ENCODE measurements at places on chromosomes 6 and 20.

GRCh38 chr6:30747902-30748769, 3.8 kb upstream of the IER3 start:
- DNase-seq: no peak

DNA sequence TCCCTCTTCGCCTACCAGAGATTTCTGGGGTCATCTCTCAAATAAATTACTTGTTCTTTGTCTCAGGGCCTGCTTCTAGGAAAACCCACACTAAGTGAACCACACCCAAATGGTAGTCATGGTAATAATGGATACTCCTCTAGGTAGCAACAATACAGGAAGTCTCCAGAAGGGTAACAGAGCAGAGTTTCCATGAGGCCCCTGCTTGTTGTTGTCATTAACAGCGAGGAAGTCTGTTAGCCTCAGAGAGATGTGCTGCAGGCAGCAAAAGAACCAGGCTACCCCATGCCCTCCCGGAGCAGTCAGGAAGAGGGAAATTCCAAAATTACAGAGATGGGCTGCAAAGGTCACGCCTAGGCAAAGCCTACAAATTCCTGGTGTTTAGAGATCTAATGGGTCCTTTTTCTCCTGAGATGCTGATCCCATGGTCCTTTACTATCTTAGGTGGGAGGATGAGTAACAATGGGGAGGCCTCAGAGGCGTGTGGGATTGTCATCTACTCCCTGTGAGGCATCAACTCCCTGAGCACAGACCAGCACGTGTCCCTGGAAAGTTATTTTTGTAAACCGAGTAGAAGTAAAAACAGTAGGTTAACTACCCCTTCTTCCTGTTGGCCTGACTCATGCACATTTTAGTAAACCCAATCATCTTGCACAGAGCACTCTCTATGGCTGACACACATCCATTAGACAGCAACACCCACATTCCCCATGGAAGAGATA, 10.1 kb downstream of the ISM1 start:
- DNase-seq: no peak

DNA sequence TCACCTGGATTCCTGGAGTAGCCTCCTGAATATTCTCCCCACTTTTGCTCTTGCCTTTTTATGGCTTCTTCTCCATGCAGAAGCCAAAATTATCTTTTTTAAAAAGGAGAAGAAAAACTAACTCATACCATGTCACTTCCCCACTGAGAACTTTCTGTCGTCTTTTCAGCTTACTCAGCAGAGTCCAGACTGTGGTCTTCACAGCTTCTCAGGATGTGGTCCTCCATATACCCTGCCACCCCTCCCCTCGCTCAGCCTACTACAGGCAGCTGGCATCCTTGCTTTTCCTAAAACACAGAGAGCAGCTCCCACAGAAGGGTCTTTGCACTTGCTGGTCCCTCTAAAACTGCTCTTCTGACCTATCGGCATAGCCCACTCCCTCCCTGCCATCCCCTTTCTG, 89.4 kb upstream of the ISM1 start:
- no peak for DNase-seq

DNA sequence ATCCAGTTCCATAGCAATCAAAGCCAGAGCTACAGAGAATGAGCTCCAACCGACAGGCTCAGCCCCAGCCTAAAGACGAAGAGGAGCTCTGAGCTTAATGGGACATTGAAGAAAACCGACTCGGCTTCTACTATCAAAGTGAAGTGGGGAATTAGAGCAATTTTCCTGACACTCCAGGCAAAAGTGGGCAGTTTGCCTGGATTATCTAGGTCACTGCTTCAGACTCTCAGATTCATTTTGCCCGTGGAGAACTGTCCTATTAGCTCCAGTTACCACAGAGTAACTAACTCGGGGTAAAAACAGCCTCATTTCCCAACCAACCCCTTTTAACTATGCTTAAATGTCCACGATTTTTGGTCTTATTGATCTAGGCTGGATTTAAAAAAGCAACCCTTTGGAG, 592.1 kb upstream of the NRSN1 start:
- DNase-seq: no peak

GRCh38 chr6:156595476-156595875, 181.7 kb upstream of the ARID1B start:
- DNase-seq: no peak

DNA sequence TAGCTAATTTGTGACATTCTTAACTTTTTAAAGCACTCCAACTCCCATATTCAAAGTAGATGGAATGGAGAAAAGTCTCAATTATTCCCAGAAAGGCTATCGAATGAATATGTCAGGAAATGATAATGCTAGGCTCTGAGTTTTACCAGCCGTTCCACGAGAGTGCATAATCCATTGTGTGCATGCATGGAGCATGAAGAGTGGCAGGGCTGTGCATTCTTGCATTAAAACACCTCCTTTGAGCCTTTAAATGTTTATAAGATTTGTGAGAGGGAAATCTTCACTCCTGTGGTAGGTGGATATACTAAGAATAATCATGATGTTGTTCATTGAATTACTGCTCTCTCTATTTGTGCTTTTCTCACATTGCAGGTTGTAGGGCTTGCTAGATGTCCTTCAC, 178.3 kb downstream of the CARMIL1 start:
- no peak for DNase-seq

DNA sequence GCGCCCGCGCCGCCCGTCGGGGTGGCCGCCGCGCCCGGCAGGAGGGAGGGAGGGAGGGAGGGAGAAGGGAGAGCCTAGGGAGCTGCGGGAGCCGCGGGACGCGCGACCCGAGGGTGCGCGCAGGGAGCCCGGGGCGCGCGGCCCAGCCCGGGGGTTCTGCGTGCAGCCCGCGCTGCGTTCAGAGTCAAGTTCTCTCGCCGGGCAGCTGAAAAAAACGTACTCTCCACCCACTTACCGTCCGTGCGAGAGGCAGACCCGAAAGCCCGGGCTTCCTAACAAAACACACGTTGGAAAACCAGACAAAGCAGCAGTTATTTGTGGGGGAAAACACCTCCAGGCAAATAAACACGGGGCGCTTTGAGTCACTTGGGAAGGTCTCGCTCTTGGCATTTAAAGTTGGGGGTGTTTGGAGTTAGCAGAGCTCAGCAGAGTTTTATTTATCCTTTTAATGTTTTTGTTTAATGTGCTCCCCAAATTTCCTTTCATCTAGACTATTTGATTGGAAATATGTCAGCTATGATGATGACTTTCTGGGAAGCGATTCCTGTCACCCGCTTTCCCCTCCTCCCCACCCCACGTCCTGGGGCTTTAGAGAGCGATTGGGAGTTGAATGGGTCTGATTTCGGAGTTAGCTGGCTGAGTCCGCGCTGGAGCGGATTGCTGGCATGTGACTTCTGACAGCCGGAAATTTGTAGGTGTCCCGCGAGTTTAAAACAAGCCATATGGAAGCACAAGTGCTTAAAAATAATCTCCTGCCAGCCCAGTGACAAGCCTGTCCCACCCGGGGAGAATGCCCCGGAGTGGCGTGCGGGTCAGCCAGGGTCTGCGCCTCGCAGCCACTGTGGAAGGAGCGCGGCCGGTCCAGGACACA, 1.1 kb downstream of the ESR1 start:
- no peak for DNase-seq

GRCh38 chr6:15036690-15037245, 209.1 kb upstream of the JARID2 start:
- no peak for DNase-seq

DNA sequence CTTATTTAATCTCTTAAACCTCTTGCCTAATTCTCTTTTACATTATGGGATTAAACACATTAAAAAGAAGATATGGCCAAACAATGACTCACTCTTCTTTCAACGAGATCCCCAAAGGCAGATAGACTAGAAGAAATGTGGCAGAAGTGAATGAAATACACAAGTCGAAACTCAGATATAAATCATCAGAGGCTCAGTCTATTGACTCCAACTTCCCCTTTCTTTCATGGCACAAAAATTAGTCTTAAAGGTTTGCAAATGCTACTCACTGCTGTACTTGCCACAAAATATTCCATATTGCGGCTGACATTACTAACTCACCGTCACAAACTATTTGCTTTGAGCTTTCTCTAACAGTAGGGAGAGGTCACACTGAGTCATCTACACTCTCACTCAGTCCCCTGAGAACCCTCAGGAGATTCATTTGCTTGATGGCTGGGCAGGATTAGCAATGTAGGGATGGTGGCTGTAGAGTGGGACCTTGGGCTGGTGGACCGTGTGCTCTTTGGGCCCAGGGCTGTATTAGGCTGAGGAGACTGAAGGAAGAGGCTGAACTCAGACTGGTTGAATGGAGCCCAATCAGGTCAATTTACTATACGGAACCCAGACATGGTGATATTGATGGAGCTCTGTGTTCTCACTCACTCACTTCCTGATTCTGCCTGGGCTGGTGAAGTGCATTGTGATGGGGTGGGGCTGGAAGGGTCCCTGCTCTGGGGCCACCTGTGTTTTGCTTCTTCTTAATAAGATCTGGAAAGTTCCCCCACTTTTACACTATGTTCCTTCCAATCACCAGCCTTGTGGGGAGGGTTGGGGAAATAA, 42.8 kb upstream of the UBR2 start:
- no peak for DNase-seq

Measured in stimulated activated CD4-positive, alpha-beta T cell treated with anti-CD3 and anti-CD28 coated beads, Interleukin-4, amount 100 ng/mL, for 4 hours (primary cell).